ENCODE measurements at places on chromosomes 7 and 10.

DNA sequence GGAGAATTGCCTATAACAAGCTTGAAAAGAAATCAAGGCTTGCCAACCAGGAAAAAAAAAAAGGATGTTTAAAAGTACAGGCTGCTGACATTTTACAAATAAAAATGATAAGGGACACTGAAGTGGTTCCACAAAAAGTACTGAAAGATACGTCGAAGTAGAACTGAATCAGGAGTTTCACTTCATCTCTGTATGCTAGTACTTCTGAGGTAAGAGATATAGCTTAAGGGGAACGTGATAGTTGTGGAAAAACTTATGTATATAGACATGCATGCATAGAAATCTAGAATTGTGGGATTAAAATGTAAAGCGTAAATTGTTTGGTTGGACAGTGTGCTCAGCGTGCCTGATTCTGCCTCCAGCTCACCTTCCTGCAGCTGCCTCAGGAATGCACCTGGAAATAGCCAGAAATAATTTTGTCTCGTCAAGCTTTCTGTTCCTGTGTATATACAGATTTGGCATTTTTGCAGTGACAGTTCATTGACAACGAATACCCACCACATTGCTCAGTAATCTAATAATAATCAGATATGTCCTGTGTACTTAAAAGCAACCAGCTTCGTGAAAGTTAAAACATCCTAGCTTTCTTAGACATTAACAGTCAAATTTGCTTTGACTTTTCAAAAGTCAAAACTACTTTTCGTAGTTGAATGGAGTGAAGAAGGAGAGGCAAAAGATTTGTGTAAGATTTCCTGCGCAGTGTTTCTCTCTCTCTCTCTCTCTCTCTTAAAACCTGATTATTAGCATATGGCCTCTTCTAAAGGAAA lies 1.4 kb downstream of the SOSTDC1 start:
- no peak for DNase-seq

- DNase-seq = no peak
These were observed 421 bp upstream of the NODAL start for GRCh38 chr10:70441895-70442309.

- DNase-seq = no peak
These were observed 690.3 kb upstream of the FOXK1 start for GRCh38 chr7:3991731-3992231.

GRCh38 chr7:22329816-22330524 lies 27.0 kb downstream of the RAPGEF5 start:
- no peak for DNase-seq

DNA sequence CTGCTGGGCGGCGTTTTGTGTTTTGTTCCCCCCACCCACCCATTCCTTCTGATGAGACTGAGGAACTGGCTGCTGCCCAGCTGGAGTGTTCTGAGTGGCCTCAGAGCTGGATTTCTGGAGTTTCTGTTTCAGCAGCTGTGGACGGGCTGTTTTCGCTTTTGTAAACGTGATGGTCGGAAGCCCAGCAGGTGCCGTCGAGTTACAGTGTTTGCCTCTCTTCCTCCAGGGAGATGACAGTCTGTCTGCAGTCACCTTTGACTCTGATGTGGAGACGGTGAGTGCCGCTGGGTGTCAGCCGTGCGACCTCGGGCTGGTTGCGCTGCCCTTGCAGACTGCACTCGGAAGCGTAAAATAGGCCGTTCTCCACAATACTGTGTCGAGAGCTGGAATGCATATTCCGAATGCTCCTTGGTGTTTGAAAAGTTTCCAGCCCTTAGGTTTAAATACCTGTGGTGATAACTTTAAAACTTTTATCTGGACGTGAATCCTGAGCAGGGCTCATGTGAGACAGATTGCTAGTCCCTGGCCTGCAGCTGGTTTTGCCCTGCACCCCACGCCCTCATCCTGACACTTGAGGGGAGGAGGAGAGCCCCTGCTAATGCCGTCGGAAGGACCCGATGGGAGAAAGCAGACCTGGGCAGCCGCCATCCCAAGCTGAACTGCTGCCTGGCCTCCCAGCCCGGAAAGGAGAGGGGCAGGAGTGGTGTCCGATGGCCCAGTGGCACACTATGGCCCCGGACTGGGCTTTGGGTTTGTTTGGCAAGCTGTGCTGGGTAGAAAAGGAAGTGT lies 8.3 kb downstream of the IQCE start:
- peak; percentile 44 for DNase-seq

- no peak for DNase-seq
These were observed 7.3 kb downstream of the GFRA1 start for GRCh38 chr10:116265686-116266085.

GRCh38 chr7:137930581-137930980 lies 71.3 kb downstream of the CREB3L2 start:
- peak; percentile 16 for DNase-seq

- DNase-seq = no peak
These were observed 103.8 kb downstream of the ARMH3 start for GRCh38 chr10:101952191-101952590.

DNA sequence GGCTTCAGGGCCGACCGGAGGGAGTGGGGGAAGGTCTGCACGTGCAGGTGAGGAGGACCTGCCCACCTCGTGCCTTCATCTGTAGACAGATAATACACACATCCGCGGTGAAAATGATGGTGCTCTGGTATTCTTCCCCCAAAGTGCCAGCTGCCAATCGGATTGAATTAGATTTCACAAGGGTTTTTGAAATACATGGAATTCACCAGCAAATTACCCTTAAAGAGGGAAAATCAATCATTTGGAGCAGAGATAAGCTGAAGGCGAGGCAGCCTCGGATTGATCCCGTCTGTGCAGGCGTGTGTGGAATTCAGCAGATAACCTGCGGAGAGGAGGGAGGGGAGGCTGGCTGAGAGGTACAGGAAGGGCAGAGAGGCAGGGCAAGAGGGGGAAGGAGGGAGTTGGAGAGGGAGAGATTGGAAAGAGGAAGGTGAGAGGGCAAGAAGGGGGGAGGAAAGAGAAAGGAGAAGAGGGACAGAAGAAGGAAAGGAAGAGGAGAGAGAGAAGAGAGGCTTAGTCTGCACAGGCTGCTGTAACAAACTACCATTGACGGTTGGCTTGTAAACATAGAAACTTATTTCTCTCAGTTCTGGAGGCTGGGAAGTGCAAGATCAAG lies 84.2 kb downstream of the C10orf105 start:
- no peak for DNase-seq

GRCh38 chr7:21912305-21912704 lies 33.4 kb downstream of the CDCA7L start:
- no peak for DNase-seq

DNA sequence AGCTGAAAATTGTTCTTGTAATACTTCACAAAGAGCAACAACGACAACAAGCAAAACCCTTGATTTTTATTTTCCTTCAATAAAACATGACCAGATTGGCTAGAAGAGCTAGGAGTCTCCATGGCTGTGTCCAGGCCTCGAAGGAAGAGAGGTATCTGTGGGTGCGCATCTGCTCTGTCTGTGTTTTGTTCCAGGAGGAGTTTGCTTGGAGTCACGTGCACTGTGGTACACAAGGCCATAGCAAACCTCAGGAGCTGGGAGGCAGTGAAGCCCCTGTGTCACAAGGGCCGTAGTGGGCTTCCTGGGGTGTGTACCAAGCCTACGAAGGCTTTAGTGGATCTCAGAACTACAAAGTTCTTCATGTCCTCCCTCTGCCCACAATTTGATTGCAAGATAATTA lies 271.7 kb downstream of the TWIST1 start:
- no peak for DNase-seq

DNA sequence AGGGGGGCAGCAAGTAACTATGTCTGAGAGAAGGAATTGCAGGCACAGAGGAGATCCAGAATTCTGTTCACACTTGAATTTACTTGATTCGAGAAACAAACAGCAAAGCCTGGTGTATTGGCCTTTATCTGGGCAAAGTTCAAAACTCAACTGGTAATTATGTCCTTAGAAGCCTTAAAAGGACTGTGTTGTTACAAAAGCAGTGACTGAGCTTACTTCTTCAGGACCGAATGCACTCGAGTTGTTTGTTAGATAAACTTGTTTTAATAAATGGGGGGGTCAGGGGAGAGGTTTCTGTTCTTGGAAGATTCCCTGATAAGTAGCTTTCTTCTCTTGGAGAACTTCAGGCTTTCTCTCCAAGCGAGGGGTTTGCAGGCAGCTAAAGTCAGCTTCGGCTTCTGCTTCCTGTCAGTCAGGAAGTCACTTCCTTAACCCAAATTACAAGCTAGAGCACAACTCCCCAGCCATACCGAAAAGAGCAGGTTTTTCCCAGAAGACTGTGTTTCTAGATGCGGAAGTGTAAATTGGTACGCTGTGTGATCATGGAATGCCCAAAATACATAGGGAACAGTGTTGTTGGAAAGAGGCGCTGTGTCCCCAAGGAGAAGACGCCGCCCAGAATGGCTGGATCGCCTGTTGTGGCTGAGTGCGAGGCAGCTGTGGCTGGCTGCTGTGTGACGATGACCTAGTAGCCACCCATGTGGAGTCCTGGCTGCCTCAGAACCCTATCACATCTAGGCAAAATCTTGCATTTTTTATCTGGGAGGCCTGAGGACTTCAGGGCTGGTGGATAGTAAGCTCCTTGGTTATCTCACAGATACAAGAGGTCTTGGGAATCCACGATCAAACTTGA lies 110.4 kb downstream of the TCF7L2 start:
- no peak for DNase-seq

- DNase-seq = no peak
These were observed 49.0 kb downstream of the RBAK start for GRCh38 chr7:5094641-5095040.

- no peak for DNase-seq
These were observed 16.9 kb upstream of the CDK14 start for GRCh38 chr7:90579181-90579688.

GRCh38 chr10:119640384-119640783 lies 10.8 kb upstream of the BAG3 start:
- no peak for DNase-seq

- no peak for DNase-seq
These were observed 520.2 kb downstream of the PTPRN2 start for GRCh38 chr7:158067219-158067930.

DNA sequence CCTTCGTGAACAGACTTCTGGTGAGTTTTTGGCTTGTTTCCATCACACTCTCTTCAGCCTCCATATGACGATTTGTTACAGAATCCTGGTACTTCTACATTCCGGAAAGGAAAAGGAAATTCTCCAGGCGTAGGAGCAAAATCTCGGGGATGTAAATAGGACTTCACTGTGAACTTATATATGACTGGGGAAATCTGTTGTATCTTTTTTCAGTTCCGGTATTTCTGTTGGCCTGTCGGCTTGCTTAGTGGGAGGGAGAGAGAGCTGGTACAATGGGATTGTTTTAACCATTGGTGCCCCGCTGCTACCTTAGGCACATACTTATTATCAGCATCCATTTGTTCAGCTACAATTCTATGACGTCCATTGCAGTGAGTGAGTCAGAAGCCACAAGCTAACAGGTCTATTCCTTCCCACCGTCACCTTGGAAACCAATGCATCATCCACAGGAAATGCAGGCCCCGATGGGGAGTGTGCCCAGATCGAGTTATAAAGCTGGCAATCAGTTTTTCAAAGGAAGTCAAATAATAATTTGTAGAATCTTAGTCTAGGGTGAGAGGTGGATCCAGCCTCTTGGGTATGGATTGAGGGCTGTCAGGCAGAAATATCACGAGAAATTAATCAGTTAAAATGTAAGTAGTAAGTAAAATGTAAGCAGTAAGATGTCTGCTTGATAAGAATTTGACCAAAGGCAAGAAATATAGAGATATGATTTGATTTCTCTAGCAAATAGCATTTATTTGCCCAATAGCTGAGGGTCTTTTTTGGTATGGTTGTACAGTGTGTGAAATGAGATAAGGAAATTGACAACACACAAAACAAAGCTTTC lies 92.0 kb upstream of the MKLN1 start:
- peak; percentile 92 for DNase-seq

- no peak for DNase-seq
These were observed 115.9 kb upstream of the DNAJB12 start for GRCh38 chr10:72470666-72471065.

DNA sequence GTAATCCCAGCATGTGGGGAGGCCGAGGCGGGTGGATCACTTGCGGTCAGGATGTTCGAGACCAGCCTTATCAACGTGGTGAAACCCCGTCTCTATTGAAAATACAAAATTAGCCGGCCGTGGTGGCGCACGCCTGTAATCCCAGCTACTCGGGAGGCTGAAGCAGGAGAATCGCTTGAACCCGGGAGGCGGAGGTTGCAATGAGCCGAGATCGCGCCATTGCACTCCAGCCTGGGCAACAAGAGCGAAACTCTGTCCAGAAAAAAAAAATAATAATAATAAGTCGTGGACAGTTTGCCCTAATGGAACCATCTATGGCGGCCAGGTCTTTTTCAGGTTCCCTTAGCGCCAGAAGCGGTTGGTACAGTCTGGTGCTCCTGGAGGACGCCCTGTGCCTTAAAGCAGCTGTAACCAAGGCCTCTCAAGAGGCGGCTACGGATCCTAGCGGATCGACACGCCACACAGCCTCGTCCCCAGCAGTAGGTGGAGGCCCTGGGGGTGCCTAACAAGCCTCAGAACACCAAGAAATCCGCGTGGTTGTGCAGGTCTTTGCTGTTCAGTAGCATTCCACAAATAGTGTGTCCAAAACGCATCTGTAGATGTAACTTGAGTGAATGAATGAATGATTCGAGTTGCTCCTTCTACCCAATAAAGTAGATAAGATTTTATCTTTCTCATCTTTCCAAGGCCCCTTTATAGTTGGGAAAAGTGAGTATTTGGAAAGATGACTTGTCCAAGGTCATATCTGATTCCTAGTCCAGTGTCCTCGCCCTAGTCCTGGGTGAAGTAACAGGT lies 982 bp downstream of the PGAM1 start:
- DNase-seq = peak; percentile 25

DNA sequence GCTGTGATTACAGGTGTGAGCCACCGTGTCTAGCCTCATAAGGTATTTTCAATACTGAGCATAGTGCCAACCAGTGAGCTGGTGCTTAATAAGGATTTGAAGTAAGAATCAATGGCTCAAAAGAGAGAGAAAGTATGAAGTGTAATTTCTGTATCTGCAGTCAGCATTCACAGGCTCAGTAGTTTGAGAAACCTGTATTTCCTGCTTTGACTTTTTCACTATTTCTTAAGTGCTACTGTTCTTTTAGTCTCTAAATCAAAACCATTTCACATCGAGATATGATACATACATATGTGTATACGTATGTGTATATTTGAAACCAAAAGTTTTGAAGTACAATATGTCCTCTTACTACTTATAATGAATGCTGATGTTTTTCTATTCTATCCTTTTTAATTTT lies 189.9 kb downstream of the PPP1R9A start:
- no peak for DNase-seq

GRCh38 chr10:55410415-55410885 lies 609.4 kb upstream of the PCDH15 start:
- DNase-seq = no peak

- DNase-seq = no peak
These were observed 48.6 kb downstream of the INSIG1 start for GRCh38 chr7:155346285-155346684.

- DNase-seq = no peak
These were observed 126.0 kb downstream of the EBF3 start for GRCh38 chr10:129837909-129838582.

- no peak for DNase-seq
These were observed 700.7 kb downstream of the AUTS2 start for GRCh38 chr7:70298780-70299471.

- no peak for DNase-seq
These were observed 790.7 kb downstream of the TNS3 start for GRCh38 chr7:46791188-46791587.

- no peak for DNase-seq
These were observed 45.3 kb upstream of the PDLIM1 start for GRCh38 chr10:95335933-95336699.
